ENCODE measurements at places on chromosomes 4 and X. TPM values are rescaled to one million over a fixed set of nuclear protein-coding genes. Genes with fewer than 3 reads are reported as not detected.

TMEM271 gene
- not detected for total RNA-seq

FNIP2 gene
- total RNA-seq = 19.7 TPM

MAGEA6 gene
- total RNA-seq = not detected

NSUN7 gene
- total RNA-seq = 0.66 TPM

ENPP6 gene
- total RNA-seq = 5.5 TPM

RAB9B gene
- 0.64 TPM for total RNA-seq

FAM241A gene
- total RNA-seq = 2.0 TPM

SOX3 gene
- total RNA-seq = not detected

SPATA18 gene
- total RNA-seq = 0.56 TPM
